ENCODE measurements at places on chromosomes 2 and 18.

DNA sequence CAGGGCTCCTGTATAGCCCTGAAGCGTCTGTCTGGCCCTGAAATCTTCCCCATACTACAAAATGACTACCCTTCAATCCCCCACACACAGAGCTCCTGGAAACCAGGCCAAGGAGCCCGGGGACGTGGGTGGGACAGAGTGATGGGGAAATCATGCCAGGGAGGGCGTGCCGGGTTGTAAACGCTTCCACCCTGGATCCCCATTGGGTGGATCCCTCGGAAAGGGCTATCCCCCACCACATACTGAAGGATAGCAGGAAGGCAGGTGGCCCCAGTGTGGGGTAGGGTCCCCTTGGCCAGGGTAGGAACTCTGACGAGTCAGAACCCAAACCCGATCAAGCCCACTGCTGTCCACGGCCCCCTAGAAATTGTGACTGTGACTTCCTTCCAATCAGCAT, 91.7 kb downstream of the INHBB start:
- DNase-seq = no peak

GRCh38 chr2:181467966-181468707, 11.0 kb downstream of the ITGA4 start:
- no peak for DNase-seq

DNA sequence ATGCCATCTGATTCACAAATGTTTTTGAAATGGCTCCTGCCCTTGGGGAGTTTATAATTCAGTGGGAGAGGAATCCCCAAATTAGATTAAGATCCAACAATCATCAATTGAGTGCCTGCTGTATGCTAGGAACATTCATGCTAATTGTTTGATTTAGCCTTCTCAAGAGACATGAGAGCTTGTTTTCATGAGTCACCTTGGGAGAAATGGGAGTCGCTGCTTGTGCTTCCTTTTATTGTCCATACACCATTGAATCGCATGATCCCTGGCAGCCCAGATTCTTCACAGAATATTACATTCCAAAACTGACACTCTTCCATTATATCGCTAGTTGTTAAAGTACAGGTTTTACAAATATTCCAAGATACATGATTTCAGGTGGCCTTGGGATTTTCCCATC, 106.0 kb upstream of the MAP3K20 start:
- no peak for DNase-seq

- no peak for DNase-seq
Measured at GRCh38 chr2:57936216-57936615, 110.4 kb upstream of the VRK2 start.

- DNase-seq = no peak
Measured at GRCh38 chr2:231583982-231584381, 8.7 kb upstream of the TEX44 start.

DNA sequence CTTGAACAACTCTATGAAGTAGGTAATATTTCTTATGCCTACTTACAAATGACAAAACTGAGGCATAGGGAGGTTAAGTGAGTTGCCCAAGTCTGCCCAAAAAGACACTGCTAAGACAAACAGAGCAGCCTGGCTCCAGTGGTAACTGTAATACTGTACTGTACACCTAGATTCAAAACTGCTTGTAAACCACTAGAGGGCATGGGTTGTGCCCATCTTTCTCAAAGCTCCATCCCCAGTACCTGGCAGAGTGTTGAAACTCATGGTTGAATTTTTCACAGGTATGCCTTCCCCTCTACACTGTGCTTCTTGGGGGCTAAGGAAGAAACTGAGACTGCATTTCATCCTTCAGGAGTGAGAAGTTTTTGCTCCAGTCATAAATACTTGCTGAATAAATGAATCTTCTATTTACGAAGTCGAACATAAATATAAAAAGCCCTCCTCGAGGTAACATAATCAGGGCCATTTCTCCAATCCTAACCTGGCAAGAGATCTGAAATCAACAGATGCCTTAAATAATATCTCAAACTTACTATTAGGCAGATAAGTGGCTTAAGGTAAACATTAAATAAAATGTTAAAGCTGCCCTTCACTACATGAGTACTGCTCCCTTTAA, 2.0 kb downstream of the PPP4R1 start:
- peak; percentile 66 for DNase-seq

DNA sequence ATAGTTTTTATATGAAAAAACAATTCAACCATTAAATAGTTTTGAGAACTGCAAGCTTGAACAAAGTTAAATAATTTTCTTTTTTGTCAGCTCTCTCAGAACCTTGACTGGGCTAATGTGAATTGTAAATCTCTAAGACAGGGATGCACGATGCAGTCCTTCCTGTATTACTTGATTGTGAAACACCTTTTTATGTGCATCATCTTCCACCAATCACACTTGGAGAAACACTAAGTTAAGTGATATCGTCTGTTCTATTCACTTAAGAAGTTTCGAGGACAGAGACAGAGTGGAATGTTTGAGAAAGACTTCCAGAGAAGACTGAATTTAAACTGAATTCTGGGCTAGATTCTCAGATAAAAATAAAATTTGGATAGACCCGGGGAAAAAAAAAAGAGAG, 238.2 kb downstream of the MREG start:
- DNase-seq = no peak

DNA sequence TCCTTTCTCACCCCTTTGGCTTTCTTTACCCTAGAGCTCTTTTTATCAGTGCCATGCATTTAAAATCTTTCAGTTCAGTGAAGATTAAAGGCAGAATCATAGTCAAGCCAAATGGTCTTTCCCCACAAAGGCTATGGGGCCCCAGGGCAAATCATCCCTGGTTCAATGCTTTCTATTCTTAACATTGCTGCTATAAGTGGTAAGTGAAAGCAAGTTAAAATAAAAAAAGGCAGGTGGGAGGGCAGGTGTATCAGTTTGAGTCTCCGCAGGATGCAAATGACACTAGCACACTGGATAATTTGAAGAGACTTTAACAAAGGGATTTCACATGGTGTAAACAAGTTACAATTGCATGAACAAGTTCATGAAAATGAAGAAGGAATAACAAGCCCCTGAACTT, 757.4 kb downstream of the SATB2 start:
- peak; percentile 82 for DNase-seq

GRCh38 chr2:45117383-45117782, 108.1 kb upstream of the SIX2 start:
- no peak for DNase-seq

- DNase-seq = no peak
Measured at GRCh38 chr2:223187256-223187655, 135.3 kb downstream of the KCNE4 start.

DNA sequence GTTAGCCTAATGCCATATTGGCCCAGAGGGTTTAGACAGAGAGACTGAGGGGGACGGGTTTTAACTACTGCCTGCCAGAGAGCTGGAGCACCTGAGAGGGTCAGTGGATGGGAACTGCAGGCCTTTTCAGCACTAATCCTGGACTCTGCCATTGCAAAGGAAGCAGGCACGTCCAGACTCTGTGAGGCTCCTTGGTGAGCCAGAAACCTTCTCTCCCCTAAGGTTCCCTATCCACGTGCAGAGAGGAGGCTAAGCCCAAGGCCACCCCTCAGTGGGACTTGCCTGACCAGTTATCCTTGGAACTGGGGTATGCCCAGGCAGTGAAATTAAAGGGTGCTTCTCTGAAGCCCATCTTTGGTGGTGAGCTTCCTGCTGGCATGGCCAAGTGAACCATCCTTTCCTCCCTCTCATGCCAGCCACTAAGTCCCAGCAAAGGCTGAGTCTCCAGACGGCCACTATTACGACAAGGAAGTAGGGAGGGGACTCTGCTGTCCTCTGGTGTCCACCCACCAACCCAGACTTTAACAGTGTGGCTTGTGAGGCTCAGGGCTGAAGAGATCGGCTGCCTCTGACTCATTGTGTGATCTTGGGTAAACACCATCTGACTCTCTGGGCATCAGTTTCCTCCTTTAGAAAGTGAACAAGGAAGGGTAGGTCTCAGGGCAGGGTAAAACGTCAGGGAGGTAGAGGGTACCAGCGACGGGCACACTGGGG, 3.9 kb upstream of the MLPH start:
- DNase-seq = no peak

DNA sequence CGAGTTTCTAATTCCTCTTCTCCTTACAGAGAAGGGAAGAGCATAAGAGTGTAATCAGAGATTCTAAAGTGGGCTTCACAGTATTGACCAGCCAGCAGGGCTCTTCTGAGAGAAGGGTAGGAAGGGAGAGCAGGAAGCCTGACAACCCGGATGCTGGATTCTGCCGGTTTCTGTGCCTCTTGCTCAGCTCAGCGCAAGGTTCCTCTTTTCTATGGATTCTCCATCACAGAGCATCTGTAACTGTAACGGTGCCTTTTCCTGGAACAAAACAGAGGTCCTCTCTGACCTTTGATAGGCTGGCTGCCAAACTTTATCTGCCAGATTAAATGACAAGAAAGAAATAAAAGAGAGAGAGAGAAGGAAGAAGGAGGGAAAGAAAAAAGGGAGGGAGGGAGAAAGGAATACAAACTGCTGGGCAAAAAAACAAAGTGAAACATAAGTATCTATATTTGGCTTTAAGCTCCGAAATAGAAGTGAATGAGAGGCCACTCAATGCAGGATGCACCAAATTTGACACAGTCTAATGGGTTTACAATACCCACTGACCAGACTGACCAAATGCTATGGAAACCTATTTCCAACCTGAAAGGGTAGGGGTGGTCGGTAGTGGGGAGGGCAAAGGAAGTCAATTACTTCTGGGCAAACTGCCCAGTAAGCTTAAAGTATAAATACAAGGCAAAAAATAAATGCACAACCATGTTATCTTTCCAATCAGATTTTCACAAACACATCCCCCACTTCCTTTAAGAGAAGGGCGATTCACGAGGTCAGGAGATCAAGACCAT, 59.2 kb downstream of the PIEZO2 start:
- no peak for DNase-seq

GRCh38 chr2:27494944-27495554, at the start of gene FNDC4:
TSS of gene FNDC4 (minus strand) at chr2:27495200. CDS start at chr2:27494679, 521 bp downstream.
- no peak for DNase-seq

DNA sequence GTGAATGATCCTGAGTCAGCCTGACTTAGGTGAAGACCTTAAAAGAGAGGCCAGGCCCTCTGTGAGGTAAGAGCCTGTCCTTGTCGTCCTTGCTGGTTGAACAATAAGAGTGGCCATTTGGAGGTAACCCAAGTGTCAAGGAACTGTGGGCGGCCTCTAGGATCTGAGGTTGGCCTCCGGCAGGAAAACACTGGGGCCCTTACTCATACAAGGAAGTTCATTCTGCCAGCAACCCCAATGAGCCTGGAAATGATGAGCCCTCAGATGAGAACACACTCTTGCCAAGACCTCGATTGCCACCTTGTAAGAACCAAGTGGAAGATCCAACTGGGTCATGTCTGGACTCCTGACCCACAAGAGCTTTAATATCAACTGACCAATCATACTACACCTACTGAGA, 95.5 kb upstream of the LRATD1 start:
- no peak for DNase-seq

DNA sequence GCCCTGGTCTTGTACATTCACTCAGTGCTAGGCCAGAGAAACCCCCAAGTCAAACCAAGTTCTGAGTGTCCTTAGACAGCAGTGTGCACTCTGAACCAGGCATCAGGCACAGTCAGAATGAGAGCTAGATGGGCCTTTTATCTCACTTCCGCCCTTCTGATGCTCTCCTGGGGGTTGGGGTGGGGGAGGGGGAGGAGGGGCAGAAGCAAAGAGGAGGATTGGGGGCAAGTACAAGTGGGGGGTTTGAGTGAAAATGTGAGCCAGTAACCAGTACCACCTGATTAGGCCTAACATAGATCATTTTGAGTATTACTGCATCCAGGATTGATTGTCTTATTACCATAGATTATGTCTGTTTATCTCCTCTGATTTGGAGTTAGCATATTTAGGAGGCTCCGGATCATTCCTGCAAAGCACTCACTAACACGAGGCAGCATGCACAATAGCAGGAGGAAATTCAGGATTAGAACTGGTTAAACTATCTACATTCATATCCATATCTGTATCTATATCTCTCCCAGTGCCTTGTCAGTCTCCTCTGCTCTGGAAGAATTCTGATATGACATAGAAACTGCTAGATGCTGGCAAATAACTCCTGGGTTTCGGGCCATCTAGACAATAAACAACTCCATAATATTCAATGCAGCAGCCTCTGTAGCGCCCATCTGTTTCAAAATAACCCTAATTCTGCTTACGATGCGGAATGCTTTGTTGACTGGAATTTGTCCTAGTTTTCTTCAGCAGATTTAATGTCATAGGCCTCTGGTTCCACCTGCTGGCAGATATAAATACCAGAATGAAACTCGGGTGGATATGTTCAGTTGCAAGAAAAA, 149.1 kb downstream of the RHBDD1 start:
- DNase-seq = peak; percentile 44

DNA sequence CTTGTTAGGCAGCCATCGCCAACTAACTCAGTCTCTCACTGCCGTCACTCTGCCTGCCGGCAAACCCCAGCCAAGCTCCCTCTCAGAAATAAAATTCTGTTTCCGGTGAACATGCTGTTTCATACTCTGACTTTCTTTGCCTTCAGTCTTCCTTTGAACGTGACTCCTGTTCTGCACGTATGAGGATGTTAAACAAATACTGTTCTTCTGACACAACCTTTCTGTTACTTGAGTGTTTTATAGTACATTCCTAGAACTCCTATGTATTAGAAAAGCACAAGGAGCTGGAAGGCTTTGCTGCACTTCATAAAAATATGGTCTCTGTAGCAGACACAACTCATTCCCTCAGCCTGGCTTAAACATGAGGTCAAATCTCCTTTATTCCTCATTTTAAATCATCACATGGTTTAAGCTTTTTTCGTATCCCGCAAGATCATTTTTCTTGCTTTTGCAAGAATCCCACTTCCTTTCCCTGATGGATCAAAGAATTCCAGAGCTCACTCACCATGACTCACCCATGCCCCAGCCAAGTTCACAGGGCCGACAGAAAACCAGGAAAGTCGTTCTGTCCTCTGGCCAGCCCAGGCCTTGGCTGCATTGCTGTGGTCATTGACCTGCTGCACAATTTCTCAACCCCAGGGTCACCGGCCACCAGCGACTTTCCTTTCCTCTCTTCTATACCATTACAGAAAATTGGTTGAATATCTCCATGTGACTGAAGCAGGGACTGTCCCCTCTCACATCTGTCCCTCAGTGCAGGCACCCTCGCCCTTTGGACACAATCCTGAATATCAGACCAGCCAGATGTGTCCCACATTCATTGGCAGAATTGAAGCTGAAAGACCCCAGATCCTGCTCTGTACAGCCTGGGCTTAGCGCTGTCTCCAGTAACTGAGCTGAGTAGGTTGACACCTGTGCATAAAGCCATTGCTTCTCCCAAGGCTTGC, 183.1 kb upstream of the ARL4C start:
- DNase-seq = no peak

GRCh38 chr18:33812186-33812585, 234.2 kb downstream of the ASXL3 start:
- no peak for DNase-seq

DNA sequence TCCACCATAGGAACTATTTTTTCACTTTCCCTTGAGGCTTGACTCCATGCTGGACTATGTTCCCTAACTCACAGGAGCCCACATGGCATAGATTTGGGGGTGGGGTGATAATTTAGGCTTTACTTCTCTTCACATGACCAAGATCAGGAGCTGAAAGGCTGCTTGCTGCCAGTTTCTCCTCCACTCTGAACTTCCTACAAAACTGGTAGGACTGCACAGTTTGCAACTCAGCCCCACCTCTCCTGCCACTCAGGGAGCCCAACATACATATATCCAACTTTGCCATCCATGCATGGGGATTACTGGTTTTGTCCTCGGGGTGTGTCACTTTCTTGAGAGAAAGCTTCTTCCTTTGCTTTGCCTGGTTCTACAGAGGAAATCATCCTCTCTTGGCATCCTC, 14.2 kb downstream of the INO80D start:
- no peak for DNase-seq

All from NCI-H2081 (cell line).